ENCODE measurements at places on chromosomes 3 and 15. TPM values are rescaled to one million over a fixed set of nuclear protein-coding genes. Genes with fewer than 3 reads are reported as not detected.

Gene TGM4
- total RNA-seq: not detected

Gene KLHL40
- not detected for total RNA-seq

Gene GOLGA6L22
- not detected for total RNA-seq

Gene TMEM207
- total RNA-seq: not detected

DNA sequence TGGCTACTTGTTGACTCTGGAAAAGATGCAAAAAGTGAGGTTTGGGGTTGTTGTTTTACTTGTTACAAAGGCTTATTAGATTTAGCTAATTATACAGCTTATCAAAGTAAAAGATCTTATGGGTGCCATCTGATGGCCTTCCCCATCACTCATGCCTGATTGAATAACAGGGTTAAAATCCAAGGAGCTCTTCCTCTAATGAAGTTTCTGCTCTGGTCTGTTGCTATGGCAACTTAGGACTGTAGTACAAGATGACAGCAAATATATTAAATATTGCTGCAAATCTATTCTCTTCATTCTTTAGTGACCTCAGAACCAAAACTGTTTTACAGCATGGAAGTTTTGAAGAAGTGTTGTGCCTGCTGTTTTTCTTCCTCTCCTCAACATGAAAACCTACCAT, 45.6 kb upstream of the SRGAP3 start:
- DNase-seq: no peak
- no peak overlapping the region for H3K27ac ChIP-seq
- H3K27me3 ChIP-seq: no peaks in the 10 kb centered on the region
- no peaks in the 10 kb centered on the region for H3K4me1 ChIP-seq

- no peaks in the 10 kb centered on the region for H3K36me3 ChIP-seq
- H3K27ac ChIP-seq: no peak overlapping the region
- no peaks in the 10 kb centered on the region for H3K4me1 ChIP-seq
Observed at GRCh38 chr3:9500108-9501050, 53.2 kb downstream of the LHFPL4 start.

- no peaks in the 10 kb centered on the region for H3K4me1 ChIP-seq
- H3K36me3 ChIP-seq: no peaks in the 10 kb centered on the region
- no peaks in the 10 kb centered on the region for H3K27me3 ChIP-seq
- no peak overlapping the region for H3K4me3 ChIP-seq
- DNase-seq: no peak
Observed at GRCh38 chr3:8143186-8143585, 358.4 kb upstream of the LMCD1 start.

DNA sequence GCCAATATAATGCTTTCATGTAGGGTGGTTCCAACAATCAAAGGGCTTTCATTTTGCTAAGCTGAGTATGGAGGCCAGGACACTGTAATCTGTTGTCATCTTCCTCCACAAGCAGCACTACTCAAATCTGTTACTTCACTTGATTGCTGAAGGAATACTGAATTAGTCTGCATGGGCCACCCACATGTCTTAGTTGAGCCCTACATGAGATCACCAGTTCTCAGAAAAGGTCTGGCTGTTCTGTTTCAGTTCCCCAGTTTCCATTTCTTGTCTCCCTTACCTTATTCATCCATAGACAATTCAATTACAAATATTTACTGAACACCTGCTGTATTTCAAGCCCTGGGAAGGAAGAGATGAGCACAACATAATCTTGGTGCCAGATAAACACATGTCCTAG, 119.2 kb downstream of the FHIT start:
- H3K4me3 ChIP-seq: no peak overlapping the region
- H3K27me3 ChIP-seq: no peaks in the 10 kb centered on the region
- H3K4me1 ChIP-seq: no peaks in the 10 kb centered on the region
- H3K36me3 ChIP-seq: no peaks in the 10 kb centered on the region
- no peak overlapping the region for H3K27ac ChIP-seq

- H3K4me3 ChIP-seq: no peak overlapping the region
- H3K4me1 ChIP-seq: peaks cover 3% of the 10 kb centered on the region
- peaks cover 50% of the 10 kb centered on the region for H3K27me3 ChIP-seq
- no peak for DNase-seq
- no peaks in the 10 kb centered on the region for H3K36me3 ChIP-seq
- H3K27ac ChIP-seq: no peak overlapping the region
Observed at GRCh38 chr3:184236636-184237035, 7.3 kb downstream of the VWA5B2 start.

DNA sequence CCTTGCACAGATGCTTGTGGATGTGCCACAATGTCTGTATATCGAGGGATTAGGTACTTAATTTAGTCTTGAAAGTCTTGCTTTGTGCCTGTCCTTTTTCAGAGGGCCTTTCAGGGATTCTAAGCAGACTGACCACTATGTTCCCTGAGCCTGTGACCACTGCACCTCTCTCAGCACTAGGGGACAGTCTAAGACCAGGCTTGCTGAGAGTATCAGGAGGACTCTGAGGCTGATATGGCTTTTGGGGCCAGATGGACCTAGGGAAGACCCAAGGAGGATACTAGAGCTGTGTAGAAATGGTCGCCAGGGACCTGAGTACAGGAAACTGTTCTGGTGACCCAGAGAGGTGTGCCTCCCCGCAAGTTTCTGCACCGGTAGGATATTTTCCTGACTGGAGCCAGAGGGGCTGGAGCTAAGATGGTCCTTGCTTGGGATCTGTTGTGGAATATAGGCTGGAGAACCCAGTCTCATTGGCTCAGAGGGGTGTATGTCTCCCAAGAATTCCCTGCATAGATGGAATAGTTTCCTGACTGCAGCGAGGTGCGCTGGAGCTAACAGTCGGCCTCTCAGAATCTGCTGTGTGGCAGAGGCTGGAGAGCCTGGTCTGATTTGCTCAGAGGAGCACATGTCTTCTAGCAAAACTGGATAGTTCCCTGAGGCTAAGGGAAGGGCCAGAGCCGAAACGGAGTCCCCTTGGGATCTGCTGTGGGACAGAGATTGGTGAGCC, 213.2 kb upstream of the DCBLD2 start:
- peak; percentile 85 for DNase-seq
- no peak overlapping the region for H3K4me3 ChIP-seq
- no peaks in the 10 kb centered on the region for H3K36me3 ChIP-seq
- H3K27ac ChIP-seq: no peak overlapping the region

All from endodermal cell (in vitro differentiated cells).